Amygdala (tissue), 56 donors: ENCODE measurements at places on chromosomes 12 and 14.

- DNase-seq = no peak
Measured at GRCh38 chr12:91432089-91432488, 249.5 kb upstream of the DCN start.

- no peak for DNase-seq
Measured at GRCh38 chr14:103697206-103697602, 18.0 kb downstream of the XRCC3 start.

GRCh38 chr14:61102549-61103466, 121.8 kb downstream of the SLC38A6 start:
- DNase-seq = no peak

DNA sequence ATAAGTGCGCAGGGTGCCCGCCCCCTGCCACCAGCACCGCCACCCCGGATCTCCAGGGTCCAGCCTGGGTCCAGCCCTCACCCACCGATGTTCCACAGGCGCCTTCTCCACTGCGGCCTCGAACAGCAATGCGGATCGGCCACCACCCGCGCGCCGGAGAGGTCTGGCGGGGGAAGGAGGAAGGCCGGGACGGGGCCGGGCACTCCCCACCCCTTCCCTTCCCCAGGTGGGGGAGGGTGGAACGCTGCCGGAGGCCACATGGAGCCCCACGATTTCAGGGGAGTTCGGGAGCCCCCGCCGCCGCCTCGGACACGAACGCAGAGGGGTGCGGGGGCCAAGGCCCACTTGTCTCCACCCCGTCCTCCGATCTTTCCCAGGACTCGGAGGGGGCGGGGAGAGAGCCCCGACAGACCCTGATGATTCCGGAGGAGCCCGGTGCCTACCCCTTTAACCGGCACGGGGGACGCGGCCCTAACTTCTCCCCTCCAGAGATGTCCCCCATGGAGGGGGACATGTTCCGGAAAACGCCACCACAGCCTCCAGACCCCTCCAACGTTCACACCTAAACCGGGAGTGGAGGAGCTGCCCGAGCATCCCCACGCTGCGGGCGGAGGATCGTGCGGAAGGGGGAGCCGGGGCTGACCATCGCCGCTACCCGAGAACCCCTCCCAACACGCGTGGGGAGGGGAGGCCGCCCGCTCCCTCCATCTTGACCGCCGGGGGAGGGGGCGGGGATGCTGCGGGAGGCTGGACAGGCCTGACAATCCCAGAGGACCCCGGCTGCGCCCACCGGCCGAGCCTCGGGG, 1.1 kb downstream of the ATXN2 start:
- peak; percentile 51 for DNase-seq

- DNase-seq = no peak
Measured at GRCh38 chr14:54638135-54638446, 71.2 kb downstream of the SAMD4A start.

GRCh38 chr14:105500036-105500725, 9.1 kb downstream of the TEDC1 start:
- no peak for DNase-seq

GRCh38 chr12:54053003-54053750, 458 bp upstream of the HOXC4 start:
- no peak for DNase-seq

DNA sequence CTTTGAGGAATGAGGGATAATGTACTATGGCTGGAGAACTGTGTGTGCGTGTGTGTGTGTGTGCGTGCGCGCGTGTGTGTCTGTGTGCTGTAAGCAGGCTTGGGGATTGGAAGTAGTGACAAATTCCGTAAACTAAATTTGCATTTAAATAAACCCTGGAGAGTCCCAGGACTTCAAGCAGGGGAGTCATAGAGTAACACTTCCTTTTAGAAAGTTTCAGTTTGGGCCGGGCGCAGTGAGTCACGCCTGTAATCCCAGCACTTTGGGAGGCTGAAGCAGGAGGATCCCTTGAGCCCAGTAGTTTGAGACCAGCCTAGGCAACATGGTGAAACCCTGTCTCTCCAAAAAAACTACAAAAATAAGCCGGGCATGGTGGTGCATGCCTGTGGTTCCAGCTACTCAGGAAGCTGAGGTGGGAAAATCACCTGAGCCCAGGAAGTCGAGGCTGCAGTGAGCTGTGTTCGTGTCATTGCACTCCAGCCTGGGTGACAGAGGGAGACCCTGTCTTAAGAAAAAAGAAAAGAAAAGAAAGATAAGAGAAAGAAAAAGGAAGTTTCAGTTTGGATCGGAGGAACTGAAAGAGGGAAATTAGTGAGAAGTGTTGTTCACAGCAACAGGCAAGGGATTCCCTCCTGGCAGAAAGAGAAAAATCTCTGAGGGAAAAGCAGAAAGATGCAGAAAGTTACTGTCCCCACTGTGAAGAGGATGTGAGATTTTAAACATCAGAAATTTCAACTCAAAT, 222.7 kb upstream of the SOX5 start:
- DNase-seq = no peak

GRCh38 chr12:2179953-2180736, 127.4 kb downstream of the CACNA1C start:
- no peak for DNase-seq
